Stimulated activated CD8-positive, alpha-beta memory T cell treated with anti-CD3 and anti-CD28 coated beads, Interleukin-4, amount 100 ng/mL, for 4 hours (primary cell): ENCODE measurements at places on chromosomes 6 and 20.
A peak's percentile ranks its signal among the peaks of the same experiment; 100 is the strongest.

GRCh38 chr6:158999154-158999665, 792 bp downstream of the RSPH3 start:
- no peak for DNase-seq

DNA sequence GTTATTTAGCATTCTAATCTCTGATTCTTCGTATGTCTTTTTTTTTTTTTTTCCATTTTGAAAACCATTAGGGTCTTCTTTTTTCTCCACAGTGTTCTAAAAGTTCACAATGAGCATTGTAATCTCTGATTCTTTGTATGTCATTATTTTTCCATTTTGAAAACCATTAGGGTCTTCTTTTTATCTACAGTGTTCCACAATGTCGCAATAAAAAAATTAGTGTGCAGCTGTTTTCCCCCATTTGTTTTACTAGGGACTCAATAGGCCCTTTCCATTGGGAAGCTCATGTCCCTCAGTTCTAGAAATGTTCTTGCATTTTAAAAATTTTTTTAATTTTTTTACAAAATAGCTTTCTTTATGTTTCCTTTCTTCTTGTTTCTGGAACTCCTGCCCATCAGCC, 64.2 kb downstream of the RNF182 start:
- DNase-seq: no peak

GRCh38 chr20:63006540-63007359, at the start of gene BHLHE23:
TSS of gene BHLHE23 (minus strand) at chr20:63006964. CDS start at chr20:63006774, 190 bp downstream.
- DNase-seq: no peak

GRCh38 chr6:113829696-113830045, 27.5 kb upstream of the MARCKS start:
- DNase-seq: no peak

DNA sequence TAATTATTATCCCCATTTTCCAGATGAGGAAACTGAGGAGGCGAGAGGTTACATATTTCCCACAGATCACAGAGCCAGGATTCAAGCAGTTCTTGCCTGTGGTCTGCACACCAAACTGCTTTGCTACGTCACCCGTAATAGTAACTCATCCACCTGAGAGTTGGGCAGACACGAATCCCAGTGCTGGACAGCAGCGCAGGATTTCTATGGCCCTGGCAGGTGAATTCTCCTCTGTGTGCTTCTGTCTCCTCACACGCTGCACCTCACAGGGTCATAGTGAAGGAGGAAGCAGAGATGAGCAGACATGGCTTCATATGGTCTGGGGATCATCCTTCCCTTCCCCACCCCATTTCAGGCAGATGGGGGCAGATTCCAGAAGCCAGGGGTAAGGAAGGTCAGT, 127.0 kb upstream of the LRFN2 start:
- no peak for DNase-seq

GRCh38 chr20:4802527-4802926, 80.8 kb downstream of the PRND start:
- no peak for DNase-seq

- no peak for DNase-seq
Measured at GRCh38 chr6:140858381-140858971, 1274.2 kb upstream of the GJE1 start.

DNA sequence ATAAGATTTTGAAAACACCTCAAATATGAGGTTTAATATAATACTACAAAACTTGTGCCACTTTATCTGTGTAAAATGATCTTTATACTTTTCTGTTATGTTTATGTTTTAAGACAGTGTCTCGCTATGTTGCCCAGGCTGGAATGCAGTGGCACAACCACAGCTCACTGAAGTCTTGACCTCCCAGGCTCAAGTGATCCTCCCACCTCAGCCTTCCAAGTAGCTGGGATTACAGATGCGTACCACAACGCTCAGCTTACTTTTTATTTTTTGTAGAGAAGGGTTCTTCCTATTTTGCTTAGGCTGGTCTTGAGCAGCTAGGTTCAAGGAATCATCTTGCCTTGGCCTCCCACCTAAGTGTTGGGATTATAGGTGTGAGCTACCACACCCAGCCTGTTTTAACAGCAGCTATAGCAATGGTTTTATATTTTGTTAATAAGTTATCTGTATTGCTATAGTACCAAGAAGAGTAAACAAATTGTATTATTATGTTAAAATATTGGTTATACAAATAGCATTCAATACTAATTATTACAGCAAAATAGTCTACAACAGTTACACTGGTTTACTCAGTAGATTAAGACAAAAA, 8.2 kb downstream of the TAB2 start:
- no peak for DNase-seq

GRCh38 chr20:15267935-15268334, 930.5 kb upstream of the FLRT3 start:
- DNase-seq: no peak

GRCh38 chr6:32148289-32149091, 3.2 kb downstream of the PRRT1 start:
- peak; percentile 25 for DNase-seq

- no peak for DNase-seq
Measured at GRCh38 chr6:141077355-141078333, 1055.1 kb upstream of the GJE1 start.

DNA sequence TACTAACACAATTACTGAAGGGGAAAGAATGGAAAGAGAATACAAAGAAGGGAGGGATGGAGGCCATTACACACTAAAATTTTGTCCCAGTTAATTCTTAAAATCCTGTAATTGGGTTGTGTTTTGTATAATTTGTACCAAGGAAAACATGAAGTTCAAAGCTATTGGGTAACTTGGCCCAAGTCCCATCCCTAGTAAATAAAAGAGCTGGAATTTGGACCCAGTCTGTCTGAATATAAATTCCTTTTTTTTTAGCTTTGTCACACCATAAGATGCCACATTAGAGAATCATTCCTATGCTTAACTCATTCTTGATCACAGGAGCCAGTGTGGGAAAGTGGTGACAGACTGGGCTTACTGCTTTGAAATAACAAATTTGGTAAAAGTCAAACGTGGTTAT, 66.8 kb upstream of the CBLN4 start:
- DNase-seq: no peak

DNA sequence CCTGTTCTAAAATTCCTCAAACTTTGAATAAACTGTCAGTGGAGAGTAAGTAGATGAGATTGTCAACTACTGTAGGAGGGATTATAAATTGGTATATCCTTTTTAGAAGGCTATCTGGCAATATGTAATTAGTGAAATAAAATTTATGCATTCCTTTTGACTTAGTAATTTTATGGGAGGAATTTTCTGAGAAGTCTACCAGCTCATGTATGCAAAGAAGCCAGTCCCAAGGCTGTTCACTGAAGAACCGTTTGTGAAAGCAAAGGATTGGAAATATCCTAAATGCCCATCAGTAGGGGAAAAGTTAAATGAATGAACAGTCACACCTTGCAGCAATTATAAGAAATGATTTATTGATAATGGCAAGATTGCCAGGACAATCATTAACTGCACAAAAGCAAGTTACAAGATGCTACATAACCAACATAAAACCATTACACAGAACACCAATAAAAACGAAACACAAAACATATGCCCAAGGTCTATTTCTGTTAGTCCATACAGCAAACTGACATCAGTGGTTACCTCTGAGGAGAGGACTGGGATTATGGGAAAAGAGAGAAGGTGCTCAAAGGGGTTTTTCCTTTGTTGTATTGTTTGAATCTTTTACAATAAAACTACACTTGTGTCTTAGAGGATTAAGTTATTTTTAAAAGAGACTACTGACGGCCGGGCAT, 4.6 kb upstream of the DSTN start:
- DNase-seq: no peak

DNA sequence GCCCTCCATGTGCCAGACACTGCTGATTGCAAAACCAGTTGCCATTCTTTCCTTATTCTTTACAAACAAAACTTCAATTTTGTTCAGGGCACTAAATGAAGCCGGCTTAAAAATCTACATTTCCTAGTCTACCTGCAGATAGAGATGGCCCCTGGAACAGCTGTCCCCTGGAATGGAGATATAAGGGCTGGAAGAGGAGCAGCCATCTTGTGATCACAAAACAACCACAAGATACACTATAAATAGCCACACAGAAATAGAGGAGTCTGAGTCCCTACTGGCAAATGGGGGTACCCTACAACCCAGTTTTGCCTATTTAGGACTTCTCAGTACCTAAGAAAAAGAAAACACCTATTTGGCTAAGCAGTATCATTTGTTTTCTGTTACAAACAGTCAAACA, 115.9 kb upstream of the BEND6 start:
- DNase-seq: no peak

- DNase-seq: no peak
Measured at GRCh38 chr6:149483849-149484655, 762 bp downstream of the ZC3H12D start.

DNA sequence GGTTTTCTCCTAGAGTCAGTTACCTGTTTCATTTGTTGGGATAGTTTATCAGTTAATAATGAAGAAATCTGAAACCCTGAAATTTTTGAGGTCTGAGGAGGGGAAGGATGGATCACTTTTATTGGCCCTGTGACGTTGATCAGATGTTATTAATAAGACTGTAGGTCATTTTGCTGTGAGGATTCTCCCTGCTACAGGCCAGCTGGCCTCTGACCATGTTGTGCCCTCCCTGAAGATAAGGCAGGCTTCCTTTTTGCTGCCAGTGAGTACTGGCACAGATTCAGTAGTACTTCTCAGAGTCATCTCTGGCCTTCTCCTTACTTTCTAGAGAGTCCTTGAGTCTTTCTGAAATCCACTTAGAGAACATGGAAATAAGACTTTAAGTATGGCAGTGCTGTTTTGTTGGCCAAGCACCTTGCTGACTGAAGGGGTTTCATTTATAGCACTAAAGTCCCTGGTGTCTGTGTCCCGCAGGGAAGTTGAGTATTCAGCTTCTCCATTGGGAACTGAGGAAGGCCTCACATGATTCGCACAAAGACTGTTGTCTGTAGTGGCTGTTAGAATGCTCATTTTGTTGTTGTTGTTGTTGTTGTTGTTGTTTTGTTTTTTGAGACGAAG, 202.6 kb downstream of the DTNBP1 start:
- no peak for DNase-seq

DNA sequence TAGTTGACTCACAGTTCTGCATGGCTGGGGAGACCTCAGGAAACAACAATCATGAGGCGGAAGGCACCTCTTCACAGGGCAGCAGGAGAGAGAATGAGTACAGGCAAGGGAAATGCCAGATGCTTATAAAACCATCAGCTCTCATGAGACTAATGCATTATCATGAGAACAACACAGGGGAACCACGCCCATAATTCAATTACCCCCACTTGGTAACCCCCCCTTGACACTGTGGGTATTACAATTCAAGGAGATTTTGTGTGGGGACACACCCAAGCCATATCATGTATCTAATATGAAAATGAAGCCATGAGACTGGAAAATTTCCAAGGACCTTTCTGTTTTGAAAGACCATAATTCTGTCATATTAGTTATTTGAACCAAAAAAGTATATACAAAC, 342.4 kb upstream of the PLCB4 start:
- no peak for DNase-seq

DNA sequence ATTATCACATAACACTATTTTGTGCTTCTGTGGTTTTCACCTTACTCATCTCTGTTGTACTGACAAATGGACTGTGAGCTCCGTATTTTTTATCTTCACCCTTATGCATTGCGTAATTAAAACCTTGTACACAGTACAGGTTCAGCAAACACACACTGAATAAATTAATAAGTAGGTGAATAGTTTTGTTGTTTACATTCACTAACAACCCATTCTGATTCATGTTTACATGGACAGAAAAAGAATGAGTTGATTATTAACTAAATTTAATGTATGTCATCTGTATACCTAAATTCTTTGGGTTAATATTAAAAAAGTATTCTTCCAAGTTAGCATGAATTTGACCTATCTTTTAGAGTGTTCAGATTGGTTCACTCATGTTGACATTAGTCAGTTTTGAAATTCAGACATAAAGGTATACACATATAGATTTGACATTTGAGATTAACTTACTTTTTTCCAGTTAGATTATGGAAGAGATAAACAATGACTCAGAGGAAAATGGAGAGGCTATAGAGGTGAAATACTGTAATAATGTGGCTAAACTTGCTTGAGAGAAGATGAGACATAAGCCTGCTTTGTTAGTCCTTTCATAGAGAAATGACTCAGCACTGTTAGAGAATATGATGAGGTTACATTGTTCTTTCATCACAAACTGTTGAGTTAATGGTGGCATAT, 541.7 kb upstream of the FLRT3 start:
- no peak for DNase-seq

- no peak for DNase-seq
Measured at GRCh38 chr6:70150521-70150920, 152.4 kb downstream of the COL9A1 start.

GRCh38 chr20:16710781-16711180, 19.0 kb upstream of the SNRPB2 start:
- no peak for DNase-seq

DNA sequence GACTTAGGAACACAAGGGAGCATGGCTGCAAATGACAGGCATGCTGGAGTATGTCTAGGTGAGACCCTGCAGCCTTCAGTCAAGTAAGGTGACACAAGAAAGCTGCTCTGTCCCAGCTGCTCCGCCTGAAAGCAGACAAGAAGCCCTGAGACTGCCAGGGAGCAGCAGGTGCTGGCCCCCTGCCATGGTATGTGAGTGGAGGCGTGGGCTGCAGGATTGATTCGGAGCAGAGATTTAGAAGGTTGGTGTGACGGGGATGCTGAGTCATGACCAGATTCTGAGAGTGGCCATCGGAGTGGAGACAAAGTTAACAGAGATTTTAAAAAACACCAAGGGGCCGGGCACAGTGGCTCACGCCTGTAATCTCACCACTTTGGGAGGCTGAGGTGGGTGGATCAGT, 17.8 kb downstream of the LRP11 start:
- DNase-seq: no peak

DNA sequence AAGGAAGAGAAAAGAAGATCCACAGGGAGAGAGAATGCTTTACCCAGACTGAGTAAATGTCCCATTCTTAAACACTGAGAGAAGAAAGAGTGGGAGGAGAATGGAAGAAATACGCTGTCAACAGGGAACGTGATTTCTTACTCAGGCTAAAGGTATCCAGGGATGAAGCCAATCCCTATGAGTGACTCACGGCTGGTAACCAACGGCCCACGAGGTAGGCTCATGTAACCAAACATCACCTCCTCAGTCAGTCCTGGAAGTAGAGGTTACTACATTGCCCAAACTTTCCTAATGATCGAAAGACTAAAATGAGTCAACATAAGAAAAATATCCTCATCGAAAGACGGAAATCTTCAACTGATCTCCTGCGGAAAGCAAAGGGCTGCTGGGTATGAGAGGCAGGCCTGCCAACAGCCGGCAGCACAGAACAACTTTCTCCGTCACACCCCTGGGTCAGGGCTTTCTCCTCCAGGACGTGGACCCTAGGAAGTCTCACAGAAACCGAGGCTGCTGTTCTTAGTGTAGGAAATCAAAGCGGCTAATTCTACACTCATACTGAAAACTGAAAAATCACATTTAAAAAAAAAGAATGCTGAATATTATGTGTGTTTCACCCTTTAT, 292.6 kb downstream of the GMDS start:
- no peak for DNase-seq

DNA sequence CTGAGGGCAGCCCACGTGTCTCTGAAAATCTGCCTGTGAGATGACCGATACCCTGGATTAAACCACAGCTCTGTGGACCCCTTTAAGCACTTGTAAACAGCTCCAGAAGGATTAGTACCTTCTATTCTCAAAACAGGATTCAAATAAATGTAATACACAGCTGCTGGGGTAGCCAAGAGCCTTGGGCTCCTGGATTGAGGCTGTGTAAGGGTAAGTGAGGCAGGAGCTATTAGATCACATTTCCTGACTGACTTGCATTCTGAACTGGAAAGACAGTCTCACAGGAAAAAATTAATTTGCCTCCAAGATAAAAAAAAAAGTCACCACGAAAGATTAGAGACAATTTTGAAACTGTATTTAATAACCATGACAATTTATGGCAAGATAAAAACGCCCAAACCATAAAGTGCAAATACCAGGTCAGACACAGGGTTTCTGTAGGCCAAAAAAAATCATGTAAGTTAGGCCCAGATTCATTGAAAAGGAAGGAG, 78.0 kb downstream of the TRMT11 start:
- DNase-seq: no peak
